Cerebellar cortex (tissue), 1 donor: ENCODE measurements at places on chromosomes 5 and 9.

DNA sequence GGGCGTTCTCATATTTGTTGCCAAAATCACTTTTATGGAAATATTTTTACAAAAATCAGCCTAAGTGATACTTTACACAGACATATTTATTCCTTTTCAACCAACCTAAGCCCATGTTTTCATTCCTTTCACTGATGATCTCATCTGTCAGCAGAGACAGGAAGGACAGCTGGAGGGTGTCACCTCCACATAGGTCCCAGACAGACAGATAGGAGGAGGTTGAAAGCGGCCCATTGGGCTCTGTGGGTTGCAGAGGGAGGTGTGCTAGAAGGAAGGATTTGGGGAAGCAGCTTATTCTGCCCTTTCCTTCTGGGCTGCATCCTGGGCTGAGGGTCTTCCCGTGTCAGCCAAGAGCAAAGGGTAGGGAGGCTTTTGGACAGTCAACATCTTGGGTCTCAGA lies 26.0 kb upstream of the SEMA4D start:
- no peak for DNase-seq

- DNase-seq: no peak
These were observed 105.8 kb upstream of the SPATA31D4 start for GRCh38 chr9:81822301-81822865.

DNA sequence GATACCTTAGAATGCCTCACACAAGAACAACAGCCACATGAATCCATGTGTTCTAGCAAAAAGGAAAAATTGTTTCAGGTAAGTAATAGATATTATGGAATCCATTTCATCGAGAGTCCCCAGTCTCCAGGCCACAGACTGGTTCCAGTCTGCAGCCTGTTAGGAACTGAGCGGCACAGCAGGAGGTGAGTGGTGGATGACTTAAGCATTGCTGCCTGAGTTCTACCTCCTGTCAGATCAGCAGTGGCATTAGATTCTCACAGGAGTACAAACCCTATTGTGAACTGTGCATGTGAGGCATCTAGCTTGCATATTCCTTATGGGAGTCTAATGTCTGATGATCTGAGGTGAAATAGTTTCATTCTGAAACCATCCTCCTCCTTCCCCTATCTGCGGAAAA lies 207.0 kb downstream of the CSNK1G3 start:
- DNase-seq: no peak

DNA sequence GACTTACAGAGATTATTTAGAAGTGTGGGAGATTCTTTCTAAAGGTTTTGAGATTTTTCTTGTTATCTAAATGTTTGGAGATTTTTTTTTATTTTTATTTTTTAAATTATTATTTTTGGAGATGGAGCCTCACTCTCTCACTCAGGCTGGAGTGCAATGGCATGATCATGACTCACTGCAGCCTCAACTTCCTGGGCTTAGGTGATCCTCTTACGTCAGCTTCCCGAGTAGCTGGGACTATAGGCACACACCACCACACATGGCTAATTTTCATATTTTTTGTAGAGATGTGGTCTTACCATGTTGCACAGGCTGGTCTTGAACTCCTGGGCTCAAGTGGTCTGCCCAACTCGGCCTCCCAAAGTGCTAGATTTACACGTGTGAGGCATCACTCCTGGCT lies 694.5 kb downstream of the TLE1 start:
- no peak for DNase-seq

DNA sequence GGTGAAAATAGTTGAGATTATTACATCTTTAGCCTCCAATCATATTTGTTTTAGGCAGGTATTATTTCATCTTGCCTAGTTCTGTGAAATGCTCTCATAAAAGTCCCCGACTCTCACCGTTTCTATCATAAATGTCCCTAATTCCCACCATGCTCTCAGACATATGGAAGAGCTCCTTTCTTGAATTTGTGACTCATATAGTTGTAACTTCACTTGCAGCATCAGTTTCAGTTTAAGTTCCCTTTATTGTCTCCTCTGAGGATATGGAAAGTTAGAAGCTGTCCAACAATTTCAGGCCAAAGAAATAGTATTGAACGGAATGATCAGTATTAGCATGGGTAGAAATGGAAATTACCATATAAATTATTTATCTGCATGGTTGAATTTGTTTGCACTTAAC lies 187.5 kb upstream of the NR4A3 start:
- DNase-seq: no peak
